Naive thymus-derived CD8-positive, alpha-beta T cell (primary cell): ENCODE measurements at places on chromosomes 6 and 20. TPM values are rescaled to one million over a fixed set of nuclear protein-coding genes. Genes with fewer than 3 reads are reported as not detected.

The MAN1A1 gene
- 8.6 TPM for total RNA-seq

The WASF1 gene
- 2.7 TPM for total RNA-seq

- DNase-seq = no peak
Measured at GRCh38 chr6:143973097-143973966, 34.7 kb downstream of the PLAGL1 start.

DNA sequence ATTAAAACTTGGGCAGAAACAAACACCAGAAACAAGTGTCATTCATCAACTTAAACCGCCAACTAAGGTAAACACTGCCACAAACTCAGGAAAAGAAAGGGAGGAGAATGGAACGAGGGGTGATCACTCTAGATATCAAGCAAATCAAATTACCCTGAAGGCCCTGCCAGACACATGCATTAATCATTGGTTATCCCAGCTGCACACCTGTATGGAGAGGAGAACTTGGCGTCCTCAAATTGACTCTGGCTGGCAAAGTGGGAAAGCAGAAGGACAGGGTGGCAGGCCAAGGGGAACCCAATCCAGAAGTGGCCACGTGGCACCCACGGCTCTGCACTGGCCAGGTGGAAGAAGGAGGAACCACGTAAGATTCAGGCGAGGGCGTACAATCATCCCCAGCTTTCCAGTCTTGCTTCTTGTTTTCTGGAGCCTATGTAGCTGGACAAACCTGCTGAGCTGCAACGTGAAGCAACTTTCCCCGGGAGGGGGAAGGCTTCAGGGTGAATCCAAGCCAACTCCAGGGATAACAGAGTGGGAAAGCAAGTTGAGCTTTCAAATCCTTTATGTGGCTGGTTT, 156.2 kb upstream of the JARID2 start:
- DNase-seq = no peak

The TCF21 gene
- total RNA-seq = not detected

GRCh38 chr6:137210903-137211302, 8.3 kb downstream of the IFNGR1 start:
- no peak for DNase-seq
